ENCODE measurements at places on chromosomes 1 and 21.
A peak's percentile ranks its signal among the peaks of the same experiment; 100 is the strongest.

GRCh38 chr1:184004935-184005334 lies 32.6 kb downstream of the COLGALT2 start:
- no peak for DNase-seq

GRCh38 chr21:19508844-19509243 lies 1105.3 kb upstream of the TMPRSS15 start:
- DNase-seq = no peak

DNA sequence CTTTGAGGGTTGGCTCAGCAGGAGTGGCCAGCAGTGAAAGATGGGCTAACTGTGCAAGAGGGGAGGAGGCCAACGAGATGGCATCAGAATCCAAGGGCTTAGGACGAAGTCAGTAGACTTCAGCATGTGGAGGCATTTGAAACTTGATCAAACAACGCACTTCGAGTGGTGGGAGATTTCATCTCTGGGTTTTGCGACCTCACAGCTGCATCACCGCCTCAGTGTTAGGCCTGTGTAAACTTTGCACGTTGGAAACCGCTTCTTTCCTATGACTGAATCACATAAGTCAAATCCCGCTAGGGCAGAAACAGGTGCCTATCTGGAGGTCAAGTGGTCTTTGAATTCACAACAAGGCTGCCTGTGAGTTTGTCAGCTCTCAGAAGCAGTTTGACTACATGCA lies 17.8 kb downstream of the TFF3 start:
- no peak for DNase-seq

DNA sequence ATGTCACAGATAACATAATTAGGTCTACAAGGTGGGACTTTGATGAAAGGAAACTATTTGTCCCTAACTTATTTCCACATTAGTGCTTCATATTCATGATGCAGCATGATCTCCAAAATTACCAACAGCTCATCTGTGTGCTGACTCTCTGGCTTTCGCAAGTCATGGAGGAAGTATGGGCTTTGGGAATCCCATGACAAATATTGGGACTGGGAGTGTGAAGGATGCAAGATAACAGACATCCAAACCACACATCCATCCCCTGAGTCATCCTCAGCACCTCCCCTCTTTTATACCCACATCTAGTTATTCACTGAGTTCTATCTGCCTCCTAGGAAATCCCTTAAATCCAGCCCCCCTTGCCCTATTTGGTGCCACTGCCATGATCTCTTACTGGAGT lies 102.8 kb upstream of the COL24A1 start:
- no peak for DNase-seq

DNA sequence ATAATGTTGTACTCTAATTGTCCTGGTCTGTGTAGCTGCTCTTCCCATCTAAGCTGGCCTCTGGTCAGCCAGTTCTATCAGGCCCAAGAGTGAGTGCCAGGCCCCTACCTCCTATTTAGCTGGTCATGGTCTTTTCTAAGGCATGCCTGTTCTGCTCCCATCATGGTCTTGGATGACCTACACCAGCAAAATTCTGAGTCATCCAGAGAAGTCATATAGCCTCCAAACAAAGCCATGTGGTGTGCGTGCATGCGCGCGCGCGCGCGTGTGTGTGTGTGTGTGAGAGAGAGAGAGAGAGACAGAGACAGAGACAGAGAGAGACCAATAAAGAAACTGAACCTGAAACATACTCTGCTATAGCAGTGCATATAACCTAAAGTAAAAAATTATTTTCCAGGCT lies 254.4 kb downstream of the BRINP2 start:
- no peak for DNase-seq

GRCh38 chr1:222454782-222455181 lies 93.1 kb downstream of the HHIPL2 start:
- DNase-seq = no peak

GRCh38 chr1:165734906-165735305 lies 33.8 kb downstream of the TMCO1 start:
- no peak for DNase-seq

DNA sequence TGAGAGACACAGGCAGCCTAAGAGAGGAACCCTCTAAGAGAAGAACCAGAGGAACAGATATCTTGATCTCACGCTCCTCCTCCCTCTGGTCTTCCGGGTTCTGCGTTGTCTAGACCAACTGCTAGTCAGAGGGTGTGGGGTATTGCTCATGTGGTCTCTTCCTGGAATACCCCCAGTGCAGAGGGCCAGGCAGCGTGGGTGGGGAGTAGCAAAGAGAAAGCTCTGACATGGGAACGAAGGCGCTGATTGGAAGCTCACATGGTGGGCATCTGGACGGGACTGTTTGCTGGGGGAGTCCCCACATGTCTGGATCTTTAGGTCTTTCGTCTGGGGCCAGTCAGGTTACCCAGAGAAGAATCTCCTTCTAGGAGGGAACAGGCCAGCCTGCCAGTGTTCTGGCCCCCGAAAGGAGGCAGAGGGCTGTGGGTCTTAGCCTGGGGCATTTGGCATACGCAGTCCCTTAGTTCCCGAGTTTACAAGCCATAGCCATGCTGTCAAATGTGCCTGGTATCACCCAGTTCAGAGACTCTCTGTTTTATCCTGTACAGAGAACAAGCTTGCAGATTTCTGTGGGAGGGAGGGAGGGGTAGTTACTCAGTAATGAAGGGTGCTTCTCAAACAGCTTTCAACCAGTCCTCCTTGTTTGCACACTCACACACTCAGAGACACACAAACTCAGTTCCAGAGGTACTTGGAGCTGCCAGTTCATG lies 18.3 kb upstream of the IL6R start:
- DNase-seq = peak; percentile 42

GRCh38 chr1:31755850-31756492 lies 8.2 kb downstream of the ADGRB2 start:
- no peak for DNase-seq

DNA sequence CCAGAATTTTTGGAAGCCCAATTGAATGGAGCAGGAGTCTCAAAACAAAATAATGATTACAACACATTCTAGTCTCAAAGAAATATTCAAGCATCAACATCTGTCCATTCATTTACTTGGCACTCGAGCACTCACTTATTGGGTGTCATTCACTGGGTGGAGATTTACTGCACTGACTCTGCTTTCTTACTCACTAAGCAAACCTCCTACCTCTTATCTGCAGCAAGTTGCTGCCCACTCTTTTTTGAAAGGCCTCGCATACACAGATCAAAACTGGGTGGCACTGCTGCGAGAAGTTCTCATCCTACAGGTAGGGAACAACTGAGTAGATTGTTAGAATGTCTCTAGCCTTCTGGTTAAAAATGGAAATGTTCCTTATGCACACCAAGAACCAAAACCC lies 18.0 kb downstream of the RHBDL2 start:
- no peak for DNase-seq

- DNase-seq = no peak
These were observed 15.7 kb downstream of the RCC2 start for GRCh38 chr1:17423781-17424245.

- no peak for DNase-seq
These were observed 171.1 kb downstream of the TOMM20 start for GRCh38 chr1:234957330-234958065.

DNA sequence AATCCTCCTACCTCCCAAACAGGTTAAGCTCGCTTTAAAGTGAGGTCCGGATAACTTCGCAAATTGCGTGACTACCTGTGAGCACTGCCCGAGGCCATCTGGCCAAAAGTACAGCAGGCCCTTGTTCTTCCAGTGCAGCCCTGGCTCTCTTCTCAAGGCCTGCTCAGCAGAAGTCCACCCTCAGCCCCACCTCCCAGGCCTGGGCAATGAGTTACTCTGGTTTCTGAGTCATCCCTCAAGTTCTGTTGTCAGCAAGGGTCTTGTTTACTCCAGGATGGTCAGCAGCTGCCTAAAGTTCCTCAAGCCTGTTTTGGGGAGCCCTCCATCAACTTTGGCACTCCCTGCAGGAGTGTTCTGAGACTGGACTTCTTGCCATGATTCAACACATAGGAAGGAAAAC lies 101.7 kb downstream of the BCAR3 start:
- no peak for DNase-seq

DNA sequence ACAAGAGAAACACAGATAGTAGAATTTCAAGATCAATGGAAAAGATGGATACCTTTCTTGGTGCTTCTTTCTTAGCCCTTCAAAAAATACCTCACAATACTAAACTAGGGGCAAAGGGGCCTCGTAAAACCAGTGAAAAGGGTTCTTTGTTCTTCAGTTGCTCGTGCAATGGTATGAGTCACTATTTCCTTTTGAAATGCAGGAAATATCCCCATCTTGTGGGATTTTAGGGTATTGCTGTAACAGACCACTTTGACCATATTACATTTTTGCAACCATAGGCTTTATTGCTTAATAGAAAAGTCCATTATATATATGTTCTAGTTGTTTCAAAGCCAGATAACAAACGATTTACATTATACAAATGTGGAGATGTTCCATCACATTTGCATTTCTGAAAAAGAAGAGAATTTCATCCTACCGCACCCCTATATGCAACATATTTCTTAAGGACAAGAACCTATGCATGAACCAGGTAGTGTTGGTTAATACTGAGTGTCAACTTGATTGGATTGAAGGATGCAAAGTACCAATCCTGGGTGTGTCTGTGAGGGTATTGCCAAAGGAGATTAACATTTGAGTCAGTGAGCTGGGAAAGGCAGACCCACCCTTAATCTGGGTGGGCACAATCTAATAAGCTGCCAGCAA lies 88.6 kb upstream of the PKN2 start:
- DNase-seq = no peak

DNA sequence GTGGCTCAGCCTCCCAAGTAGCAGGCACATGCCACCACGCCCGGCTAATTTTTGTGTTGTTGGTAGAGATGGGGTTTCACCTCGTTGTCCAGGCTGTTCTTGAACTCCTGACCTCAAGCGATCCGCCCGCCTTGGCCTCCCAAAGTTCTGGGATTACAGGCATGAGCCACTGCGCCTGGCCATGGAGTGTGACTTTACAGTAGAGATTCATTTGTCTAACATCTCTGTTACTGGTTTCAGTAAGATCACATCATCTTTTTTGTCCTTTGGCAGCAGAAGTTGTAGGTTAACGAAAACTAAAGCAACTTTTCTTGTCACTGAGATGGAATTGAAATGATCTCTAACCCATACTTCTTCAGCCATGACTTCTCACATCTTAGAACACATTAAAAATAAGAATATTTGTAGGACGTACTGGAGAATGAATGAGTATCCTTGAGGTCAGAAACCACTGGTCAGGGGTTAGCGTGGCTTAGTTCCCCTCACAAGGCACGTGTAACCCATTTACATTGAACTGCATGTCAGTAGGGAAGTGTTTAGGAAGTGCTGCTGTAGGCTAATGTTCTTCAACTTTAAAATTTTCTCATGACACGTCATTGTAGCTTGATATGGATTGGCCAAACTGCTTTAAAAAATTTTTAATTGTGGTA lies 75.9 kb downstream of the CAMTA1 start:
- DNase-seq = no peak

- no peak for DNase-seq
These were observed 16.8 kb downstream of the LAMC1 start for GRCh38 chr1:183039985-183040447.

GRCh38 chr1:235998812-235999211 lies 66.1 kb downstream of the NID1 start:
- DNase-seq = peak; percentile 14

DNA sequence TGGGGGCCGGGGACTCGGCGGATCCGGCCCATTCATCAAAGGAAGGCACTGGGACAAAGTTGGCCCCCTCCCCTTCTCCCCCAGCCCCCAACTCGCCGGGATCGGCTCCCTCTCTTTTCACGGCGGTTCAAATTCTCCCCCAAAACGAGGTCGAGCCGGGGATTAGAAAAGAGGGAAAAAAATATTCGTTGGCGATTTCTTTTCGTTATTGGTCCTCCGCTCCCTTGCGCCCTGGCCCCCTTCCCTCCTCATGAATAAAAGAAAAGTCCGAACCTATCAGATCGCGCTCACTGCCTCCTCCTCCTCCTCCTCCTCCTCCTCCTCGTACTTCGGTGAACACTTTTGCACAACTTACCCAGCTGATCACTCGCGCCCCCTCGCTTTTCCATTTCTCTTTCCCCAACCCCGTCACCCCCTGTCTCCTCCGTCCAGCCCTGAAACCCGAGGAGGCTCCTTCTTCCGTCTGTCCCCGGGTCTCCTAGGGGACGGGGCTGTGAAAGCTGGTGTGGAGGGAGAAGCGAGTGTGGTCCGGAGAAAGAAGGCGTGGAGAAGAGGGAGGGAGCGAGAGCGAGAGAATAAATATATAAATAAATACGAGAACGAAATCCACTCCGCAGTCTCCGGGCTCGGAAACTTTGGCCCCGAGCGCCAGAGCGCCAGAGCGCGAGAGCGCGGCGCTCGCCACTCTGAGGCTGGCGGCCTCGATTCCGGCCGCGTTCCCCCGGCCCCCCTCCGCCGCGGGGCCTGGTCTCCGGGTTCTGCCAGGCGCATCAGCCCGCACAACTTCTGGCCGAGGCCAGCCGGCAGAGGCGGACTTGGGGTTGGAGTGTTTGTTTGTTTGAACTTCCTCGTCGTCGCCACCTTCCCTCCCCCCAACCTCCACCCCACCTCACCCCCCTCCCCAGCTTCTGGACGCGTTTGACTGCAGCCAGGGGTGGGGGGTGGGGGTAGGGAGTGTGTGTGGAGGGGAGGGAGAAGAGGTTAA lies at the start of gene PAX7:
PAX7 (plus strand) TSS at position 336 of the 985 bp plus-strand sequence. CDS start 758 bp downstream, outside the sequence.
- DNase-seq = no peak

GRCh38 chr1:207045453-207045852 lies 5.6 kb downstream of the YOD1 start:
- DNase-seq = no peak

DNA sequence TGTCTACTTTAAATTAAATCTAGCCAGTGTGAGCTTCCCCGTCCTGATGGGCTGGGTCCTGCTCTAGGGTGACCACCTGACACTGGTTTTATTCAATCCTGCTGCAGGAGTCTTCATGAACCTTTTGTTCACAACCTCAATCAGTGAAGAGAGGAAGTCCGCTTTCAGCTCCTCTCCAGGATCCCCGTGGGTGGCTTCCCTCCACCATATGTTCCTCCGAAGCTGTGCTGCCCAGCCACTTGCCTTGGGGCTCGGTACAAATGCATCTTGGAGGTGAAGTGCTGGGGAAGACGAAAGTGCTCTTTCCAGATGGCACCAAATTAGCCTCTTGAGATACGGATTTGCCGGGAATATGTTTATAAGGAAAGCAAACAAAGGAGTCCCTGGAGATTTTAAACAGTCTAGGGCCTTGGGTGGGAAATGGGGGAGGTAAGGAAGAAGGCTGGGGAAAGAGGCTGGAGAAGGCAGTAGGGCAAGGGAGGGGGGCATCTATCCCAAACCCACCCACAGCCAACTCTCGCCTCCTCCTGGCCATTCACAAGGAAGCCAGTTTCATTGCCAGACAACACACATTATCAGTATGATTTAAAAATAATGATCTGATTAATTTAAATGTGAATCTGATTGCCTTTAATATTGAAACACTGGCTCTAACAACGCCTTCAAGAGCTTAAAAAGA lies 430.8 kb downstream of the DISC1 start:
- no peak for DNase-seq

- no peak for DNase-seq
These were observed 23.1 kb upstream of the CNN3 start for GRCh38 chr1:94949681-94950661.

Data from activated T-helper 1 cell treated with Interleukin-2 at 50 U/mL for 16 hours (primary cell).